ENCODE measurements at places on chromosomes 2 and 18.

DNA sequence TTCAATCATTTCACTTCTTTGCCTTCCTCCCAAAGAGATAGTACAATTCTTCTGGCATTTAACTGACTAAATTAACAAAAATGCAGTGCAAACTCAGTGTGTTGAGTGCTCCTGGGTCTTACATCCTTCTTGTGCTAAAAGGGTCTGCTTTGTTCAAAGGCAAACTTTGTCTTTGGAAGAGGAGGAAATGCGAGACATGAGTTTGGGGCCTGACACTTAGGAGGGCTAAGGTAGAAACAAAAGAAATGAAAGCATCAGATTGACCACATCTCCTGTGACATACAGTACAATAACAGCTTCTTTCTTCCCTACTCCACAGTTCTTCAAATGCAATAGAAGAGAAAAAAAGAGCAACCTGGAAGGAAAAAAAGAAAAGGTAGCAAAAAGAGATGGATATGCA lies 161.7 kb downstream of the CNTNAP5 start:
- no peak for DNase-seq

DNA sequence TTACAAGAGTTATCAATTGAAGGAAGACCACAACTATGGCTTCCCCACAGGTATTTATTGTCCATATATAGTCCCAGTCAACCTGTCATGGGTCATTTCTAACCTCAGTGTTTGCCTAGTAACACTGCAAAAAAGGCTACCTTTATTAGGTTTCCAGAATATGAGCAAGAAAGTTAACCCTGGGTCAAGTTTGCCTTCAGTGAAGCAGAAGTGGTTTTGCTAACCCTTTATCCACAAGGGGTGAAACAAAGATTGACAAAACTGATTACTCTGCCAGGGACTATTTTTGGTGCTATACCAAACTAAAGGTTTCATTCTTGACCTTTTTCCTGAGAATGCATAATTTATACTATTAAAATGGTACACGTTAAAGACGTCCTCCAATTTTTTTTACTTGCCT lies 28.8 kb downstream of the SP100 start:
- DNase-seq, result no peak

- DNase-seq, result no peak
Observed at GRCh38 chr2:198283146-198283545, 478.8 kb downstream of the PLCL1 start.

GRCh38 chr2:168156661-168157060 lies 90.7 kb downstream of the STK39 start:
- DNase-seq, result no peak

DNA sequence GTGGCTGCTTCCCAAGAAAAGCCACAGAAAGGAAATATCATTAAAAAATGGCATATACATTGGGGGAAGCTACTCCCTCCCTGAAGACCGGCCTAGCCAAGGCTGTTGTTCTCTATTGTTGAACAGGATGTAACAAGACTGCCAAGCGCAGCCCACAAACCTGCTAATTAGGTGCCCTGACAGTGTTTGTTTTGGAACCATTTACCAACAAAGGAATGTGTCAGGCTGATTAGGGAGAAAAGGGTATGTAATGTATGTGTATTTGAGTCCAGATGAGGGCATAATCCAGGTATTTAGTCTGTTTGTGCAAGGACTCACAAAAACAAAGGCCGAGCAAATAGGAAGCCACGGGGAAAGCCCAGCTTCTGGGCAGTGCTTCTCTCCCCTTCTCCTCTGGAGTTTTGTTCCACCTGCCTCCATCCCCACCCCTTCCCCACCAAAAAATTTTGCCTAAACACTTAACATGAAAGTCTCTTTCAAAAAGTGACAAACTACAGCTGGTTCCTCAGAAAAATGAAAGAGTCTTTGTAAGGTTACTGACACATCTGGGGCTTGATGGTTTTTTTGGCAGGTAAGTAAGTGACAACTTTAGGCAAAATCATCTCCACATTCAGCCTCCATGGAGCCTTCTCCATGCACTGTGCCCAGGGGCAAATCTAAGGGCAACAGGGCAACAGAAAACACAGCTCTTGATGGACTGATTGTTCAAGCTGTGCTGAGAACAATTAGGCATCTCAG lies 78.3 kb upstream of the FZD5 start:
- DNase-seq, result no peak

GRCh38 chr2:205692104-205692503 lies 9.8 kb downstream of the NRP2 start:
- no peak for DNase-seq

DNA sequence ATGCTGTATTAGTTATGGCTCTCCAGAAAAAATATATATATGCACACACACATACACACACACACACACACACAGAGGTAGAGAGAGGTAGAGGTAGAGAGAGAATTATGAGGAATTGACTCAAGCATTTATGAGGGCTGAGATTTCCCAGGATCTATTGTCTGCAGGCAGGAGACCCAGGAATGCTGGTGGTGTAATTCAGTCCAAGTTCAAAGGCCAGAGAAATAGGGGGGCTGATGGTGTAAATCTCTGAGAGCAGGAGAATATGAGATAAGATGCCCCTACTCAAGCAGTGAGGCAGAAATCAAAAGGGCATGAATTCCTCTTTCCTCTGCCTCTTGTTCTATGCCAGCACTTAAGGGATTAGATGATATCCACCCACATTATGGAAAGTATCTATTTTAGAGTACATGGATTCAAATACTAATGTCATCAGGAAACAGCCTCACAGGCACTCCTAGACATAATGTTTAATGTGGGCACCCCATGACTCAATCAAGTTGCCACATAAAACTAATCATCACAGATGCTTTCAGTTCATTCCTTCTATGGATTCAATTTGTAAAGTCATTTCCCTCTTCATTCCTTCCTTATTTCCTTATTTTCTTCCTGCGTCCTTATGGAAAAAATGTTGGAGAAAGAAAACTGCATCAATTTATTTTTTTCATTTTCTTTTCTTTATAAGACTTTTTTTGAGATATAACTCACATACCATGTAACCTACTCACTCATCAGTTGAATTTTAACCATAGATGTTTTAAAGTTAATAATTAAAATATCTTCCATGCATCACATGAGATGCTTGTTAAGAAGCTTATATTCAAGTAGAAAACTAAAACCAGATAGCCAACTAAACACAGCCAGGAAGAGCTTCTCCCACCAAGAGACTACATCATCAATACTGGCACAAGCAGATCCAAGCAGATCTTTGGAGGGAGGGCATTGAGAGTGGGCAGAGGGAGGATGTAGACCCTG lies 406.2 kb downstream of the MBD2 start:
- DNase-seq, result no peak

DNA sequence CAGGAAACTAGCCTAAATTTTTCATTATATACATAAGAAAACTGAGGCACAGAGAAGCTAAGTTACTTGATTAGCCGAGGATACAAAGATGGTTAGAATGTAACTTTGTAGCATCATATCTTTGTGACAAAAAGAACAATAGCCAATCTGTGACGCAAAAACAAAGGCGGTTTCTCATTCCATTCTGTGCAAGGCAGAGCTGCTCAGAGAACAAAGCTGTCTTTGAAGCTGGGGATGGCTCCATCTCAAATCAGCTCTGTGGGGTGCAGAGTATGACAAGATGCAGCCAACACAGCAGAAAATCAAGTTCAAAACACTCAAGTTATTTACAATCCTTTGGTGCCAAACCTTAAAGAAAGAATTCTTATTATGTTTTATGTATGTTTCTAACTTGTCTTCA lies 81.9 kb upstream of the VWC2L start:
- DNase-seq, result no peak

DNA sequence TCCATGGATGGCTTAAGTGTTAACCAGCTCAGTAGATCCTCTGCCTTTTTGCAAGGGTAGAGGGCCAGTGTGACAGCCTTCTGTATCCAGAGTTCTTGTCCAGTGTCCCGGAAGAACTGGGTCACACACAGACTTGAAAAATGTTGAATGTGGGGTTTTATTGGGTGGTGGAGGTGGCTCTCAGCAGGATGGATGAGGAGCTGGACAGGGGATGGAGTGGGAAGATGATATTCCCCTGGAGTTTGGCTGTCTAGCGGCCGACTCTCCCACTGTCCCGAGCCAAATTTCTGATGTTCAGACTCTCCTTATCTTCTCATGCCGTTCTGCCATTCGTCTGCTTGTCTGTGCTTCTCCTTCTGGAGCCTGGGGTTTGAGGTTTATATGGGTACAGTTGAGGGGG lies 72.6 kb downstream of the MYO3B start:
- no peak for DNase-seq

DNA sequence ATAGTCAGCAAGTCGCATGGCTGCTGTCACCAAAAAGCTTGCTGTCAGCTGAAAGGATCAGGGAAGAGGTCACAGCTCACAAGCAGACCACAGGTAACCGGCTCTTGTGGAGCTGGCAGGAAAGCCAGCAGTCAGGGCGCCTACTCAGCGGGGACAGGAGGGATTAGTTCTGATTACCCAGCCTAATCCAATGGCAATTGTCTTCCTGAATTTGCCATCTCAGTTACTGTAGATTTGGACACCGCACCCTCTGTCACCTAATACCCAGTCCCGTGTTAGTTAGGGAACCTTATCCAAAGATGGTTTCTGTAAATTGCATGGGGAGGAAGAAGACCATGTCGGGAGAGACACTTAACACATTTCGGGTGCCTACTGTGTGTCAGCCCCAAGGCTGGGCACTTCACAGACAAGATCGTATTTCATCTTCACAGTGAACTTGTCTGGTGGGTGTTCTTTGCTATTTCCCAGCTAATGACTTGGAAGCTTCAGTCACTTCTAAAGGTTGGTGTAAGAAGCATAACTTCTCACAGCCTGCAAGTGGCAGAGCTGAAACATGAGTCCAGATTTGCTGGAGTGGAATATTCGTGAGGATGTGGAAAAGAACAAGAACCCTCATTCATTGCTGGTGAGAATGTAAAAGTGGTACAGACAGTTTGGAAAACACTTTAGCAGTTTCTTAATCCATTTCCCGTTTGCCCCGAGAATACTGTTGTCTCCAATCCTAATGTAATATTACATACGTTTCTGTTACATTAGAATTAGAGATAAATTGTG lies 9.9 kb downstream of the ALPK2 start:
- DNase-seq, result no peak

GRCh38 chr2:100971221-100971620 lies 30.9 kb upstream of the RPL31 start:
- DNase-seq, result no peak

DNA sequence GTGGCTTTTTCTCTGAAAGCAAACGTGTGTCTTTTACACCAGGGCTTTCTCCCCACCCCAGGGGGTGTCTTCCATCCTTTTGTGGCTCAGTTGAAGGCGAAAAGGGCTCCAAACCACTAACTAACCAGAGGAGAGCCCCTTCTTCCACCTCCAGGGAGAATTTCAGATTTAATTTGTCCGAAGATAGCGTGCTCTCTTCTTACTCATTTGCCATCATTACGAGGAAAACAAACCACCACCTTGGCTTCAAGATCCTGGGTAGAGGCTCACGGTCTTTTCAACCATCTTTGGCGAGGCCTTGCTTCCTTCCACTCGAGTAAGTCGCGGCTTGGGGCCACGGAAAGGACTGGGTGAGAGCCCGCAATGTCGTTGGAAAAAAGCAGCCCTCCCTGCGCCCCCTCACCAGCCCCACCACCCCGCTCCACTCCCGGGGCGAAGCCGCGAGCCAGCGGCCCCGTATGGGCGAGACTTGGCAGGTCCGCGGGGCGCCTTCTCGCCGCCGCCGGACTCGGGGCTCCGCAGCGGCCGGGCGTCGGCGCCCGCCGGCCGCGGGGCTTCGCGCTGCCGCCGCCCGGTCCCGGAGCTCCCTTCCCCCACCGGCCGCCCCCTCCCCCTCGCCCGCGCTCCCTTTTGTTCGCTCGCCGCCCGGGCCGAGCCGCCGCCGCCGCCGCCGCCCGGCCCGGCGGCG lies 1.7 kb upstream of the ZNF532 start:
- no peak for DNase-seq

DNA sequence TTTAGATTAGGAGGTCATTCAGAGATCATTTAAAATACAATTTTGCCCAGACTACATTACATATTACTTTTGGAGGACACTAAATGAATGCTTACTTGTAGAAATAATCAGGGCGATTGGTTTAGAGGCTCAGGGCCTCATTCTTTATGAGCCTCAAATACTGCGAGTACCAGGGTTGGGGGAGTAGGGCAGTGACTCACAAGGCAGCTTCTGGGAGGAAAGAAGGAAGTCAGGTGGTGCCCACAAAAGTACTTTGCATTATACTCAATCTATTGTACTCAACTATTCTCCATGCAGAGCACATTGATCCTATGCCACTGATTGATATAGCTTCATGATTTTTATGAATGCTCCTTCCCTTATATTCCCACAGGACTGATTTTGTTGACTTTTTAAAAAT lies 166.9 kb downstream of the SOCS6 start:
- no peak for DNase-seq

GRCh38 chr2:173858291-173858731 lies 106.9 kb downstream of the SP3 start:
- no peak for DNase-seq

GRCh38 chr18:73352546-73352945 lies 484.8 kb upstream of the NETO1 start:
- no peak for DNase-seq

- DNase-seq, result no peak
Observed at GRCh38 chr2:199850218-199850717, 724 bp downstream of the FTCDNL1 start.

- no peak for DNase-seq
Observed at GRCh38 chr2:110804915-110805314, 72.5 kb downstream of the ACOXL start.

DNA sequence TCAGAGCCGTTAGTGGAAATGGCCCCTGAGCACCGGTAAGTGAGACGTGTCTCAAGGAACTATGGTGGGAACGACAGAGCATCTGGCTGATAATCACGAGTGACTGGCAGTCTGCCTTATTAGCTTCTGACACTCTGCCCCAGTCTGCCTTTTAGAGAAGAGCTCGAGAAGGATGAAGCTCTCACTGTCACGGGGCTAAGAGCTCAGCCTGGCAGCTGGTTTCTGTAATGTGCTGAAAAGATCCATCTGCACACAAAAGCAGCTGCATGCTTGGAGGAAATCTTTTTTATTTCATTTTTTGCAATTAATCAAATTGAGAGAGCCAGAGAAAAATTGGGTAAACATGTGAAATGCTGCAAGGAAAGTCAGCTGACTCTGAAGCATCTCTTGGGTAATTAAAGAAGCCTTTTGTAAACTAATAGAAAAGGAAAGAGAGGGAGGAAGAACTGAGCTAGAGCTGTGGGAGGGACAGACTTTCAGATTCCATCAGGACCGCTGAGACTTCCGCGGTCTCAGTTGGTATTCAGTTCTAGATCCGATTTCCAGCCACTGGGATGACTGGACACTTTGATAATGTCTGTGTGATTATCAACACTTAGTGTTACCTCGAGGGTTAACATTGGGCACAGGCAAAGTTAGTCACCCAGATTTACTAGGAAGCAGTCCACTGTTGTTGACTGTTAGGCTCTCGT lies 24.4 kb downstream of the MBP start:
- no peak for DNase-seq
